Stimulated activated CD8-positive, alpha-beta memory T cell treated with anti-CD3 and anti-CD28 coated beads, Interleukin-15, amount 100 ng/mL, for 48 hours (primary cell): ENCODE measurements at places on chromosomes 7 and 10.

DNA sequence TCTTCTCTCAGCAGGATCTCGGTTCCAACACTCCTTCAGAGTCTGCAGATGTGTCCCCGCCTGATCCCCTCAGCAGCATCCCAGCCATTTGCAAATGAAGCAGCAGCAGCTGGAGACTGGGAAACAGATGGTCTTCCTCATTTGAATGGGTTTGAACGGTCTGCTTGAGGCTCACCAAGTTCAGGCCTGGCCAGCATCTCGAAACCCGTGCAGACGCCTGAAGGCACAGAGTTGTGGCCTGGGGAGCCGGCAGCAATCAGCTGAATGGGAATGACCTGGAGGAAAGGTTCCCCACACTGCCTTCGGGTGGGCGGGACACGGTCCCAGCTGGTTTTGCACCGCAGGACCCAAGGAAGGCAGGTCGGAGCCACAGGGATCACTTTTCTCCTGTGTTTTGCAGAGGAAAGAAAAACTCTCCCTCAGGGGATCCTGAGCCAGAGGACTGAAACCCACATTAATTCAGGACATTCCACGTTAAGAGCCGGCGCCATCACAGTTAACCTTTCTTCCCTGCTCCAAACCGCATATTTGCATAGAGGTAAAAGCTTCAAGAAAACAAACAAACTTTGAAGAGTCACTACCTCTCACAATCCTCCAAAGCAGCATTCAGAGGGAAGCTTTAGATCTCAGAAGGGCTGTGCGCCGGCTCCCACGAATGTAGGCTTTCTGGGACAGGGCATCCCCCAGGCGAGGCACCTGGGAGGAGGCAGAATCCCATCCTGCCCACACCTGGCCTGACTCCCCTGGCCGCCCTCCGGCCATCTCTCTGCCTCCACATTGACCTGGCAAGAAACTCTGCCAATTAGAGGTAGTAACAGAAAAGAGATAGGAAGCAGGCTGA, 17.7 kb downstream of the FGFR2 start:
- DNase-seq, result no peak

DNA sequence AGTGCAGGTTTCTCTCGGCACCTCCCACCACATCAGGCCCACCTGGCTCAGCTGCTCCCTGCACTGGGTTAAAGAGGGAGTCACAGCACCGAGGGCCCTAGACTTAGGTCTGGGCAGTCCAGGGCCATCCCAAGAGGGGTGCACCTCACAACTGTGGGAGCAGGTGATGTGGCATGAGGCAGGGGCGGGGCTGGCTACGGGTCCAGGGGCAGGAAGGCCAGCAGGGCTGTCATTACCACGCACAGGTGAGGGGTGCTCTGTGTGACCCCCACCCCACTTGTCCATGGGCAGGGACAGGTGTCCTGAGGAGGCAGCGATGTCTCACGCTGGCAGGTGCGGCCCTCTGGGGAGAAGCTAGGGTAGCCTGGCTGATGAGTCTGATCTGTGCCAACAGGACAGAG, 40.5 kb upstream of the DPYSL4 start:
- no peak for DNase-seq

DNA sequence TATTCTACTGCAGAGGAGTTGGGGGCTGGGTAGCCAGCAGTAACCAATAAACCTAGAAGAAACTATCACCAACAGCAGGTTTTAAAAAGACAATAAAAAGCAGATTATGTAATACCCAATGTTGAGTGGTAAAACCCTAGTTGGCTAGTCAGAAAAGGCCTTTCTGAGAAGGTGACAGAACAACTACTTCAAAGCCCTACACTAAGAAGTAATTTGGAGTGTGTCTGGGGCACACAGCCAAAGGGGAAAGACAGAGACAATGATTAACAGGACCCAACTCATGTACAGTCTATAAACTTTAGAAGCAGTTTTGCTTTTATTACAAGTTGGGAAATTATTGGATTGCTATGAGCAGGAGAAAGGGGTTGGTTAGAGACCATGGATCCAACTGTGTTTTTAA, 77.2 kb upstream of the TMEM106B start:
- DNase-seq, result no peak

- no peak for DNase-seq
These were observed 106.2 kb downstream of the TFEC start for GRCh38 chr7:115924411-115924810.

- no peak for DNase-seq
These were observed 55.4 kb downstream of the TNS3 start for GRCh38 chr7:47526466-47526865.

GRCh38 chr10:128095027-128095752, 31.0 kb downstream of the MKI67 start:
- DNase-seq, result no peak

DNA sequence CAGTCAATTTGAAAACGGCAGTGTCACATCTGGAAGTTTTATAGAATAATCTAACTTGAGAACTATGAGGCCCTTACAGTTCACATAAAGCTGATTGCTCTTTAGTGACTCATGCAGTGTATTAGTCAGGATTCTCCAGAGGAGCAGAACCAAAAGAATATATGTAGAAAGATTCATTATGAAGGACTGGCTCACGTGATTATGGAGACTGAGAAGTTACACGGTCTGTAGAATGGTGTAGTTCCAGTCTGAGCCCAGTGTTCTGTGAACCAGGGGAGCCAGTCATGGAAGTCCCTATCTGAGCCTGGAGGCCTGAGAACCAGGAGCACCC, 21.5 kb downstream of the RBM33 start:
- no peak for DNase-seq

- DNase-seq, result no peak
These were observed 3.6 kb downstream of the FAM53B start for GRCh38 chr10:124740369-124741280.

- no peak for DNase-seq
These were observed 5.3 kb downstream of the MCMBP start for GRCh38 chr10:119867317-119867716.
